ENCODE measurements at places on chromosomes 13 and 19.

DNA sequence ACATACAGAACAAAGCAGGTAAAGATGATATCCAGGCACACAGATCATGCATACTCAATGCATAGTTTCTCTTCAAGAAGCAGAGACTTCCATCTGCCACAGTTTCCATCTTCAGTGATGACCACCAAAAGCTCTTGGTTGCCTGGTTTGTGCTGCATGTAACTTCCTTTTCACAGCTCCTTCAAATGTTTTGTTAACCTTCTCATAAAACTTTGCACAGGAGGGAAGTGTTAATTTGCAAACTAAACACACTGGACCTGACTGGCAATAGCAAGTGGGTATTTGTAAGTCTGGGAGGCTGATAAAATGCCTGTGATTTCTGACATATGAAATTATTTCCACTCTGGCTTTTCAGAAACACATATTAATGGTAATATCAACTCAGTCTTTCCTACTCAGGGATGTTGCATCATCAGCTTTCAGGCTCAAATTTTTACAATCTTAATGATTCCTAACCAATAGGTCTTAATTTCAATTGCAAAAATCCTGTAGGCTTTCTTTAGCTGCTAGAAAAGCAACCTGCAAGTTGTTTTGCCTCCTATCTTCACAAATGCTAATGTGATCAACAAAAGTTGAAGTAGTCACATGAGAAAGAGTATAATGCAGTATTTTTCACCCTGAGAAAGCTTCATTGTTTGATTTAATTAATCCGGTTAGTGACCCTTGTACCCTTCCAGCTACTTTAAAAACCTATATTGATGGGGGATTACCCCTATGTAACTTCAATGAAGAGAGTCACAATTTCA is 575.6 kb downstream of the DIAPH3 start:
- no peak for DNase-seq

DNA sequence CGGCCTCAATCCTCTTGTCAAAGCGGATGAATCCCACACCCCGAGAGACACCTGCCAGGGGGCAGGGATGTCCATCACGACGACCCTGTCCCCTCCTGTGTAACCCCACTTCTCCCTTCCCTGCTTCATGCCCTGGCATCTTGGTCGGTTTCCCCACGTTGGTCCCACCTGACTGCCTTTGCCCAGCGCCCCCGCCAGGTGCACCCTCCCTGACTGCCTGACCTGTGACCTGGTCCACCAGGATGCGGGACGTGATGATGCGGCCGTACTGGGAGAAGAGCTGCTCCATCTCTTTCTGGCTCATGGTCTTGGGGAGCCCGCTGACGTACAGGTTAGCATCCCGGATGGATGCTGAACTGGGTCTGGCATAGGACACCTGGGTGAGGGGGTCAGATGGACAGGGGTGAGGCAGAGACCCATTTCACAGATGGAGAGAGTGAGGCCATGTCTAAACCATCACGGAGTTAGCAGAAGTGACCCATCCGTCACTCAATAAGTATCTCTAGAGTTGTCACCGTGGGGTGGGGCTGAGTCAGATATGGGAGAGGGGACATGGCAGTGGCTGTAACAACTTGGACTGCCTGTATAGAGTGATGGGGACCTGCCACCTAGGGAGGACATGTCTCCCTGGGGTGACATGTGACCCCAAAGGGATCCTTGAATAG is 22.5 kb downstream of the ELAVL3 start:
- peak; percentile 66 for DNase-seq

DNA sequence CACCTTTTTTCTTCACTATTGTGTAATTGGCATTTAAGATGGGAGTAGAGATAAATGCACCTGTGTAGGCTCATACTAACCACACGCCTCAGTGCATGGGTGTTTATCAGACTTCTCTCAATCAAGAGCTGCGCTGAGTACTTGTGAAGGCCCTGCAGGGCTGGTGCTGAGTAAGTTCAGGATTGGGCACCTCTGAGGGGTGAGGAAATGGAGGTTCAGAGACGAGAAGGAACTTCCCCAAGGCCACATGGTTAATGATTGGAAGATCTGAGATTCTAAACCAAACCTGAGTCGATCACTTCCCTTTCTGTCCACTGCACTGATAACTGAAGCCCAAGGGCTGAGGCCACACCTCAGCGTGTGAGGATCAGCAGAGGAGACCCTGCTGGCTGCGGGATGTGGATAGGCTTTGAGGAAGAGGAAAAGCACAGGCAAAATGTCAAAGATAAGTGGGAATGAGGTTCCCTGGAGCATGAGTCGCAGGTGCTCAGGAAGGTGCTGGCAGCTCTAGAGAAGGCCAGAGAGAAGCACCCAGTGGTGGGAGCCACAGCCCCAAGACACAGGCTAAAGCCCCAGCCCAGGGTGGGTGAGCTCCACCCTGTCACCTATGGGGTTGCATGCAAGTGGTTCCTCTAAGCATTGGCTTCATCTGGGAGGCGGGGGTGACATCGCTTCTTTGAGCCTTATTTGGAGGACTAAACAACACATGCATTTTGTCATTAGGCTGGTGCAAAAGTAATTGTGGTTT is 32.3 kb upstream of the GJB6 start:
- DNase-seq = no peak

DNA sequence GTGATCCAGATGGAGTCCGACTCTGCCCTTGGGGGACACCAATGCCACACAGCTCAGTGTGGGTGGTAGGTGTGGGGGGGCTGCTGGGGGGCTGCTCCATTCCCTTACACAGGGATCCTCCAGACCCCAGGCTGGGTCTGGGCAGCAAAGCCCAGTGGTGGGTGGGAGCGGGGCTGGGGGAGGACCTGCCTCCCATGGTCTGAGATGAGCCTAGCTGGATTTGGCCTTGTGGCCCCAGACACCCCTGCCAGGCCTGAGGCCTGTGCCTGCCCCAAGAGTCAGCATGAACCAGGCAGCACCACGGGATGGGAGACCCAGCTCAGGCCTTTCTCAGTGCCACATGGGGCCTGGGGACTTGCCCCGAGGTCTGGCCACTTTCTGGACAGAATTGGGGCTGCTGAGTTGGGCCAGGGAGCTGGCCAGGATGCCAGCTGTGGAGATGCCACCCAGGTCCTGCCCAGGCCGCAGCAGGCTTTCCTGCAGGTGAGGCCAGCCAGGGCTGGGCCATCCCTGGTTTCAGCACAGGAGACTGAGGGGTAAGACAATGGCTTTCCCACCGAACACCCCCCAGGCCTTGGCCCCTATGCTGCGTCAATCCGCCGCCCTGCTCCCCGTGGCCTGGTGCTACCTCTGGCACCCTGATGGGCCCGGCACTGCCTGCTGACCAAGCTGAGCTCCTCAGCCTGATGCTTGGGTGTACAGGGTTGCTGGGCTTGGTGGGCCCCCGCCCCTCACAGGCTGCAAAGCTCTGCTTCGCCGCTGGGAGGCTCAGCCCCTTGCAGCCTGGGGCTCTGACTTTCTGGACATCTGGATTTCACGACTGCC is 24.2 kb downstream of the CEBPG start:
- DNase-seq = peak; percentile 86

- no peak for DNase-seq
Measured at GRCh38 chr19:12425236-12425887, 15.5 kb downstream of the ZNF443 start.

GRCh38 chr19:6718741-6719539 is 1.5 kb downstream of the C3 start:
- DNase-seq = peak; percentile 95

DNA sequence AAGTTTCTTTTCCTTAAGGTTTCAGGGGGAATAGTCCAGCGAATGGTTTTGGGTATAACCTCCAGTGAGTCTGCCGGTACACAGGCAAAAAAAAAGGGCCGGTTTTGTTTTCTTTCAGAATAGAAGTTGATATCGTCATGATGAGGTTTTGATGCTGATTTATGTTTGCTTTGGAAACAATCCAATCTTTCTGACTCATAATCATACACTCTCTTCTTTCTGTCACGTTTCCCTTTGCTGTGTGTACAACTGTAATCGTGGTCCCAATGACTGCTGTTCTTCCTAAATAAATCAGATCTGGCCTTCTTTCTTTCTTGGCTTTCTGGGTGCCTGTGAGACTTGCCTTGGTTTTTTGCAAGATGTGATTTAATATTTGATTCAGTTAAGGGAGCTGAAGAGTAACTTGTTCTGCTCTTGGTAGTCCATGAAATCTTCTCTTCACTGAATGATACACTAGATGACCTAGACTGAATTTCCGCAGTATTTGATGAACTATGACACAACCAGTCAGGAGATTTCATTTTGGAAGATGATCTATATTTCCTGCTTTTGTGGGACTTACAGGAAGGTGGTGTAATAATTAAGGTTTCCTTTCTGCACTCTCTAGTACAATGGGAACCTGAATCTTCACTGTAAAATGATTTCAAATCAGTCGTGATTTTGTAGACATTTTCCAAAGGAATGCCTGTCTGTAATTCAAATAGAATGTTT is 34.9 kb upstream of the METTL21C start:
- DNase-seq = peak; percentile 5

DNA sequence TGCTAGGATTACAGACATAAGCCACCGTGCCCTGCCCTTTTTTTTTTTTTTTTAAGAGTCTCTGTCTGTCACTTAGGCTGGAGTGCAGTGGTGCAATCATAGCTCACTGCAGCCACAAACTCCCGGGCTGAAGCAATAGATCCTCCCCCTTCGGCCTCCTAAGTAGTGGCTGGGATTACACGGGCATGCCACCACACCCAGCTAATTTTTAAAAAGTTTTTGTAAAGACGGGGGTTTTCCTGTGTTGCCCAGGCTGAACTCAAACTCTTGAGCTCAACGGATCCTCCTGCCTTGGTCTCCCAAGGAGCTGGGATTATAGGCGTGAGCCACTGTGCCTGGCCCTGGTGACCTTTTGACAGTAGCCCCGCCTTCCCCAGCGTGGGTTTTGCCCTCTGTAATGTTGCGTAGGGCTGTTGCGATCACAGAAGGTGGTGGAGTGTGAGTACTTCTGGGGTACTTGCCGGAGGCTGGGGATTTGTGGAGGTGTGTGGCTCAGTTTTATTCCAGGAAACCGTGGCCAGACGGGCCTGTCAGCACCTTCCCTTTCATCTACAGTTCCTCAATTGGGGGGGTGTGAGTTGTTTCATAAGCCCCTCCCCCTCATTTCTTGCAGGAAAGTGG is 11.6 kb upstream of the RETN start:
- DNase-seq = peak; percentile 43

DNA sequence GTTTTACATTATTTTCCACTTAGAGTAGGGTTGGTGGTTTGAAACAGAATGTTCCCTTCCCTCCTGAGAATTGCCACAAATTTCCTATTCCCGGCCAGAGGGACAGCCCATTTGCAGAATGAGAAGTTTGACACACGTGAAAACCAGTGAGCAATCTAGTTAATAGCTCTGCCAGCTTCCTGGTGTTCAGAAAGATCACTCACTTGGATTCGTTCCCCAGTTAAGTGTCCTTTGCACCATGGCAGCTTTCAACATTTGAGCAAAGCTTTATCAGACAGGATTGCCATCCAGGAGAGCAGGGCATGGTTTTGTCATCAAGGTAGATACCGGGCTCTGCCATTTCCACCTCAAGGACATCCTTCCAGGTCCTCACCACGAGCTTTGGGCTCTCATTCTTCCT is 28.2 kb downstream of the RASL11A start:
- no peak for DNase-seq

GRCh38 chr19:35753634-35754369 is 3.0 kb downstream of the HSPB6 start:
- DNase-seq = peak; percentile 65

- DNase-seq = peak; percentile 27
Measured at GRCh38 chr13:108877300-108877699, 247.9 kb downstream of the MYO16 start.

GRCh38 chr13:94661406-94661805 is 50.9 kb downstream of the SOX21 start:
- no peak for DNase-seq

DNA sequence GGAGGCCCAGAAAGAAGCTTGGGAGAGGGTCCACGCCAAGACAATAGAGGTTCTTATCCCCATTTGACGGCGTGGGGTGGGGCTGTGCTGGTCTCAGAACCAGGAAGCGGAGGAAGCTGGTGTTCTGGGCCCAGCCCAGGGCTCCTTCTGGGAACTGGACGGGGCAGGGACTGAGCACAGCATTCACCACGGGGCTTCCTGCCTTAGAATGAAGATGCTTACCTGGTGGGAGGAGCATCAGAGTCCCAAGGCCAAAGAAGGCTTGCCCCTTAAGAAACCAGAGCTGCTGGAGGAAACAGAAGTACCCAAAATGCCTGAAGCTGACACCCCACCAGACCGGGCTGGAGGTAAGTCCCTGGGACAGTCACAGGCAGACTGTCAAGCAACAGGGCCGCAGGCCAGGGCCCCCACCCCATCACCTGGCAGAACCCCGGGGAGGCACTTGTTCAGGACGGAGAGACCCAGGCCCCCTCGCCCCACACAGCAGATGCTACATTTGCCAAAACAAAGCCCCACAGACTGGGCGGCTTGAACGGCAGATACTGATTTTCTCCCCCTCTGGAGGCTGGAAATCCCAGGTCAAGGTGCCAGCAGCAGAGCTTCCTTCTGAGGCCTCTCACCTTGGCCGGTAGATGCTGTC is 17.8 kb upstream of the IGLON5 start:
- DNase-seq = peak; percentile 61

DNA sequence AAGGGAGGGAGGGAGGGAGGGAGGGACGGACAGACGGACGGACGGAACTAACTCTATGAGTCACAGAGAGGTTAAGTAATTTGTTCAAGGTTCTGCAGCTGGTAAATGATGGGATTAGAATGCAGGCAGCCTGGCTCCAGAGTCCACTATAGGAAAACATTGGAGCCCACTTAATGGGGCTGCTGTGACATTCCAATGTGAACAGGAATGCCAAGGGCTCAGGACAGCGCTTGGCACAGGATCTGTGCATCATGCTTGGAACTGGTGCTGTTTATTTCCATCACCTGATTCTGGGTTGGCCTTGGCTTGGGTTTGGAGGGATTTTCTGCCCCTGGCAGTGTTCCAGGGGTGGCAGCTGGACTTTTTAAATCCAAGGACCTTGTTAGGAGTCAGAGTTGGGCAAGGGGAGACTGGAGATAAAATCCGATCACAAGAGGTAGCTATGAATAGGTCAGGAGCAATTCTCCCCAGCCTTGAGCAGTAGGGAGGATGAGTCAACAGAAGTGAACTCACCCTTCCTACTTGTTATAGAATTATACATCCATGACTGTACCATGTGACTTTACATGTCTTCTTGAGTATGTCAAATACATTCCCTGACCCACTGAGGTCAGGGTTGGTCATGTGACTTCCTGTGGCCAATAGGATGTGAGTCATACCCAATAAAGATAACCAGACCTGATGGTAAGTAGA is 7.8 kb upstream of the HIF3A start:
- peak; percentile 96 for DNase-seq

DNA sequence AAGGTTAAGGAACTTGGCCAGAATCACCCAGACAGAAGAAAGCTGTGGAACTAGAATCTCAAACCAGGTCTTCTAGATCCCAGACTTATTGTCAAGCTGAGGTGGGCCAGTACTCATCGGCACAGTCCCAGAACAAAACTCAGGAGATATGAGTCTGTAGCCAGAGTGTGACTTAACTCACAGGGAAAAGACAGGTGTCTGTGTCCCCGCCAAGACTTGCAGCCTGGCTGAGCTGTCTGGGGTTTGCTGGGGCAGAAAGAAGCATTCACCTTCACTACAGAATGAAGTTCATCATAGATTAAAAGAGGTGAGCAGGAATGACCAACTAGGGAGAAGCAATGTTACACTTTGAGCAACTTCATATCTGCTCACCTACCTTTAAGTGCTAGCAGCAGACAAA is 257.2 kb downstream of the FOXO1 start:
- DNase-seq = no peak

Data from osteoblast (primary cell).